CD4-positive, alpha-beta T cell treated with Interleukin-1 beta for 1 hour (primary cell): ENCODE measurements at places on chromosomes 2 and 18.

DNA sequence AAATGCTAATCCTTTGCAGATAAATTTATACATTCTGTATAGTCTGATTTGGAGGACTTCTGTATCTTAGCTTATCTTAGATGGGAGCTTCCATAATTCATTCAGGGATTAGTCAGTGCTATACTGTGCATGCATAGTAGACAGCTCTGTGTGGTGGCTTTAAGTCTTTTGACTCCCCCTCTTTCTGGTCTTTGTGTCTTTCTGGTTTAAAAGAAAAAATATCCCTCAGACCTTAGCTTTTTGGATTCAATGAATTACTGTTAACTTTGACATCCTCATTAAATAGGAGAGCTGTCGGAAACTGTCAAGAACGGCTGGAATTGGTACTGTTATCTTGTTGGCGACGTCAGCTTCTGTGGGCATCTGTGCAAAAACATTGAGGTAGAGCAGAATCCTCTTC lies 130.4 kb downstream of the SPTBN1 start:
- no peak for DNase-seq

- DNase-seq: no peak
Observed at GRCh38 chr2:30653847-30654246, 153.4 kb downstream of the CAPN13 start.

GRCh38 chr18:49249521-49249920 lies 210.9 kb downstream of the DYM start:
- DNase-seq: peak; percentile 2

- DNase-seq: no peak
Observed at GRCh38 chr2:51918113-51918512, 886.2 kb upstream of the NRXN1 start.

GRCh38 chr2:112834396-112835037 lies 2.1 kb downstream of the IL1B start:
- no peak for DNase-seq
